ENCODE measurements at places on chromosomes 1 and 21. TPM values are rescaled to one million over a fixed set of nuclear protein-coding genes. Genes with fewer than 3 reads are reported as not detected.

The RGS4 gene
- 8.9 TPM for total RNA-seq

The GREM2 gene
- total RNA-seq: 9.9 TPM

The OR1C1 gene
- not detected for total RNA-seq

The AGMAT gene
- total RNA-seq: 0.14 TPM

The RGS8 gene
- total RNA-seq: not detected

DNA sequence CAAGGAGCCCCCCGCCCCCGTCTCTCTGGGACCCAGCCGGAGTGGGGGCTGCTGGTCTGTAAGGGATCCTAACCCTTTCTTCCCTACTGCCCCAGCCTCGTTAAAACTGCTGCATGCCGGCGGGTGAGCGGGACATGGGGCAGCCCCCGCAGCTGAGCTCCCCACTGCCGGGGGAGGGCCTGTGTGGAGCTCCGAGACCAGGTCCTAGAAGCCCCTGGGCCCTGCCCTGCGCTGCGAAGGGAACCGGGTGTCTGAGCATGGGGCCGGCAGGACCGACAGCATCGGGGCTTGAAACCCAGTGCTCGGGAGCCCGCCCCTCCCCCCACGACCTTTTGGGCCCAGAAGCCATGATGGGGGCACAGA lies 9.2 kb upstream of the COL6A1 start:
- peaks cover 64% of the 10 kb centered on the region for H3K4me1 ChIP-seq
- DNase-seq: peak; percentile 83
- no peaks in the 10 kb centered on the region for H3K27me3 ChIP-seq
- peak overlapping the region; percentile 98 for H3K27ac ChIP-seq
- no peaks in the 10 kb centered on the region for H3K36me3 ChIP-seq

GRCh38 chr21:45160198-45160597 lies 85.8 kb downstream of the ADARB1 start:
- no peak for DNase-seq
- H3K27me3 ChIP-seq: no peaks in the 10 kb centered on the region
- no peak overlapping the region for H3K27ac ChIP-seq
- peaks cover 34% of the 10 kb centered on the region for H3K4me1 ChIP-seq

The DHX9 gene
- 68.4 TPM for total RNA-seq

The C1QTNF12 gene
- not detected for total RNA-seq

The RNU1-3 gene
- under 0.01 TPM for total RNA-seq

- no peaks in the 10 kb centered on the region for H3K27me3 ChIP-seq
- no peak overlapping the region for H3K4me3 ChIP-seq
- no peaks in the 10 kb centered on the region for H3K36me3 ChIP-seq
- H3K27ac ChIP-seq: peak overlapping the region; percentile 86
These were observed 16.6 kb downstream of the BCAR3 start for GRCh38 chr1:93665015-93665414.

DNA sequence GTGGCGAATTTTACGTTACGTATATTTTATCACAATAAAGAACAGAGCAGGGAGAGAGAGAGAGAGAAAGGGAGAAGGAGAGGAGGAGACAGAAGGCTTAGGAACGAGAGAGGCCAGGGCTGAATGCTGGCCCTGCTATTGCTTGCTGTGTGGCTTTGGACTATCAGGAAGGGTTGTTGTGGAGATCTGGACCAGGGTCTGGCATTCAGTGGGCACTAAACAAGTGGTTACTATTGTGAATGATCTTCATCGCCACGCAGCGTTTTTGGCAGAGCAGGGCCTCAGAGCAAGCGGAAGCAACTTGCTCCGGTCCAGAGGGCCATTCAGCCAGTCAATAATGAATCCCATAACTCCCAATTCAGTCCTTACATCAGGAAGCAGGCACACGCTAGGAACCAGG lies 26.4 kb downstream of the PIK3C2B start:
- no peak for DNase-seq
- H3K4me3 ChIP-seq: no peak overlapping the region
- H3K27ac ChIP-seq: peak overlapping the region; percentile 22

DNA sequence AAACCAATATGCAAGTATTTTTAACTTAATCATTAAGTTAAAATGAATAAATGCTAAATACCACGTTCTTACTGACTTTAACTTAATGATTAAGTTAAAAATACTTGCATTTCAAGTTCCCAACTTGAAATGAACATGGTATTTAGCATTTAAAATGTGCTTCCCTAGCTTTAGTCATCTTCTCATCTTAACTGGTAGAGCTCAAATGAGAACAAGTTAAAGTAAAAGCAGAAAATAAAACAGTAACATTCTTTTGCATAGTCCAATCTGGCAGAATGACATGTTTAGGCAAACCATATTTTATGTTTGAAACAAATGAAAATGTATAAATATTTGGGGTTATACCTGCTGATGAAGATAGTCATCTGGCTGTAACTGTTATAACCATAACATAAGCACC lies 186.0 kb downstream of the APP start:
- peaks cover 6% of the 10 kb centered on the region for H3K4me1 ChIP-seq
- H3K36me3 ChIP-seq: no peaks in the 10 kb centered on the region
- DNase-seq: no peak
- no peaks in the 10 kb centered on the region for H3K27me3 ChIP-seq
- no peak overlapping the region for H3K4me3 ChIP-seq

DNA sequence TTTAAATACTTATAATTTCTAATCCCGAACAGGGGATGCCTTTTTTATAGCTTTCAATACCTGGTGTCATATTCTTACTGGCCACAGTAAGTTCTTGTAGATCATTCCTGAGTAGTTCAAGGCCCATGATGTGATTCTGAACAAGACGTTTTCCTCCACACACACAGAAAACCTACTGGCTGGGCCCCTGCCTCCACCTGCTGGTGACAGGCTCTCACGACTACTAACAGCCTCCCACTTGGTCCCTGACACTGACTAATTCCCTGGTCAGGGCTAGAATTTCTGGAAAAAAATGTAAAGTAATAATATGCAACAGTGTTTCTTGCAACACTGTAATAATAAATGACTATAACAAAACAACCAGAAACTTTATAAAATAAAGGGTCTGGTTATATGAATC lies 50.4 kb upstream of the RIPK4 start:
- no peaks in the 10 kb centered on the region for H3K27me3 ChIP-seq
- H3K36me3 ChIP-seq: peaks cover 13% of the 10 kb centered on the region
- H3K4me1 ChIP-seq: peaks cover 7% of the 10 kb centered on the region
- H3K27ac ChIP-seq: no peak overlapping the region
- H3K4me3 ChIP-seq: no peak overlapping the region

DNA sequence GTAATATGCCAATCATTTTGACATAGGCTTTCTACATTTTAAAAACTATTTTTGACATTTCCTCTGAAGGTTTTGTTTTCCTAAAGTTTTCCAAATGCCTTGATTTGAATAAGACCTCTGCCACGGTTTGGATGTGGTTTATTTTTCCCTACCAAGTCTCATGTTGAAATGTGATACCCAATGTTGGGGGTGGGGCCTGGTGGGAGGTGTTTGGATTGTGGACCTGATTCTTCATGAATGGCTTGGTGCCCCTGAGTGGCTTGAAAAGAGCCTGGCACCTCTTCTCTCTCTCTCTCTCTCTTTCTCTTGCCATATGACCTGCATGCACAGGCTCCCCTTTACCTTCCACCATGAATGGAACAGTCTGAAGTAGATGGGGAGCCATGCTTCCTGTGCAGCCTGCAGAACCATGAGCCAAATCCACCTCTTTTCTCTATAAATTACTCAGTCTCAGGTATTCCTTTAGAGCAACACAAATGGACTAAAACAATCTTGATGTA lies 14.8 kb downstream of the MMEL1 start:
- no peak for DNase-seq
- no peaks in the 10 kb centered on the region for H3K27me3 ChIP-seq
- H3K4me1 ChIP-seq: no peaks in the 10 kb centered on the region
- H3K4me3 ChIP-seq: no peak overlapping the region

GRCh38 chr1:211281320-211282022 lies 22.3 kb downstream of the RCOR3 start:
- H3K36me3 ChIP-seq: peaks cover 22% of the 10 kb centered on the region
- H3K4me3 ChIP-seq: no peak overlapping the region
- no peaks in the 10 kb centered on the region for H3K4me1 ChIP-seq
- no peaks in the 10 kb centered on the region for H3K27me3 ChIP-seq
- DNase-seq: no peak

The KCNE2 gene
- 0.99 TPM for total RNA-seq

- DNase-seq: no peak
- no peaks in the 10 kb centered on the region for H3K4me1 ChIP-seq
- H3K4me3 ChIP-seq: no peak overlapping the region
- no peak overlapping the region for H3K27ac ChIP-seq
- H3K27me3 ChIP-seq: no peaks in the 10 kb centered on the region
These were observed 247.4 kb downstream of the CRB1 start for GRCh38 chr1:197515421-197515820.

The FAM72A gene
- 0.71 TPM for total RNA-seq

The TNFRSF25 gene
- total RNA-seq: 4.1 TPM

The CACNA1S gene
- not detected for total RNA-seq

- H3K4me3 ChIP-seq: no peak overlapping the region
- H3K4me1 ChIP-seq: no peaks in the 10 kb centered on the region
- DNase-seq: no peak
- no peaks in the 10 kb centered on the region for H3K27me3 ChIP-seq
- peak overlapping the region; percentile 84 for H3K27ac ChIP-seq
These were observed 145.4 kb downstream of the SLC45A1 start for GRCh38 chr1:8463144-8463927.

The CSF1 gene
- total RNA-seq: 54.0 TPM

GRCh38 chr1:39266269-39266668 lies 61.8 kb downstream of the MACF1 start:
- peaks cover 72% of the 10 kb centered on the region for H3K4me1 ChIP-seq
- no peaks in the 10 kb centered on the region for H3K36me3 ChIP-seq
- no peak overlapping the region for H3K4me3 ChIP-seq

DNA sequence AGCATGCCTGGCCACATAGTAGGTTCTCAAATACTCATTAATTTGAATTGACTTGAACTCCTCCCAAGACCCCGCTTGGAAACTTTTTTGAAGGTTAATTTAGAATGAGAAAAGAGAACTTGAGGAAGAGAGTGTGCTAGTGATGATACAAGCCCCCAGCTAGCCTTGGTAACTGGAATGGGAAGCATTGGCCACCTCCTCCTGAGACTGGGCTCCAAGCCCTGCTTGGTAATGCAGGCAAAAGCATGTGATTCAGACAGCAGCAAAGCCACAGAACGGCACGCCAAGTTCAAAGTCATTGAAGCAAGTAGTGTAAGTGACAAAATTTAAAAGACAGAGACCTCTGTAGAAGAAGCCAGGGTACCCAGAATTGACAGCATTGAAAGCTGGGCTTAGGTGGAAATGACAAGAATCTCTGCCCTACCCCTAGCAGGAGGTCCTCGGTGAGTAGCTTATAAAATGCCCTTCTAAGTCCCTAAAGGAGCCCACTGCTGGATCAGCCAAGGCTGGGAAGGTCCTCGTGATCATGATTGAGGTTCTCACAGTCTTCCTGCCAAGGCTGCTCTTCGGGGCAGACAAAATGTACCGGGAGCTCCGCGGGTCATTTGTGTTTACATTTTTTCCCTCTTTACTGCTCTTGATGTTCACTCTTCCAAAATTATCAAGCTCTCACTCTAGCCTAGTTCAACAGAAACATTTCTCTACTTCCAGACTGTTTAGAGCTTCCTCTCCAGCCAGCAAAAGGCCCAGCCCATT lies 99.4 kb downstream of the TSEN15 start:
- H3K4me1 ChIP-seq: peaks cover 12% of the 10 kb centered on the region
- H3K27ac ChIP-seq: no peak overlapping the region
- no peak overlapping the region for H3K4me3 ChIP-seq
- DNase-seq: no peak
- no peaks in the 10 kb centered on the region for H3K27me3 ChIP-seq

DNA sequence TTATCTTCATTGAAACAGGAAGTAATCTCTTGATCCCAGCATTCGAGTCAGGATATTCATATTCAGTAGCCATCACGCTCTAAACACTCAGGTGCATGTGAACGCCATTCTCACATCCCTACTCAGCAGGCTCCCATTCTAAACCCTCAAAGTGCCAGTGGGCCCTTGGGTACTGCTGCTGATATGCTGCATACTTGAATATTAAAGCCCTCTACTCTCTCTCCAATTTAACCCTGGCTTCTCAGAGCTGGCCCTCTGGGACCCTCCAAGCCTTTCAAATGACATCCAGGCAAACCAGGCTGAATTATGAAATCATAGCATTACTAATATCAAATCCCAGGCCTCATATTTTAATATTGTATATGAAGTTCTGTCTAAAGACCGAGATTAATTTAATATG lies 468.2 kb downstream of the NUF2 start:
- no peak overlapping the region for H3K27ac ChIP-seq
- H3K36me3 ChIP-seq: no peaks in the 10 kb centered on the region
- no peaks in the 10 kb centered on the region for H3K4me1 ChIP-seq
- no peaks in the 10 kb centered on the region for H3K27me3 ChIP-seq

The ARF1 gene
- total RNA-seq: 229 TPM

The AGT gene
- total RNA-seq: 9.2 TPM

DNA sequence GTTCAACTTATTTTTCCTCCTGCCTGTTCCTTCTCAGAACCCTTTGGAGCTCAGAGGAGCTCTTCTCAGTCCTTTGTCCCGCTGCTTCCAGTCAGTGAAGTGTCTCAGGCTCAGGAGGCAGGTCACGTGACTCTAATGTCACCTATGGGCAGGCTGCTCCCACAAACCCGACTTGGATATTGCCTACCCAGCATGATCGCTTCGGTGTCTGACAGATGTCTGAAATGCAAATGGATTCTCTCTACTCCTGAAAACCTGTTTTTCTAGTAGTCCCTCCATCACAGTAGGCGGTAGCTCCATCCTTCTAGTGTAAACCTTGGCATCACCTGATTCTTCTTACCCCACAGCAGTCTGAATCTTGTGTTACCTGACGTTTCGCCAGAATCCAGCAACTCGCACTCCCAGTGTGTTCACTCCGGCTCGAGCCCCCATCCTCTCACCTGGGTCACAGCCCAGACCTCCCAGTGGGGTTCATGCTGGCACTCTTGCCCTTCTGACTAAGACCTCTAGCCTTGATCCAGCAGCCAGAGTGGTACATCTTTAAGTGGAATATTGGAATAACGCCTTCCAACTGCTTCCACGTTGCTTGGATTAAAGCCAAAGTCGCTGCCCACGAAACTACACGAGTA lies 5.4 kb downstream of the PADI6 start:
- H3K36me3 ChIP-seq: no peaks in the 10 kb centered on the region
- DNase-seq: no peak
- no peaks in the 10 kb centered on the region for H3K4me1 ChIP-seq
- no peaks in the 10 kb centered on the region for H3K27me3 ChIP-seq
- no peak overlapping the region for H3K27ac ChIP-seq
- no peak overlapping the region for H3K4me3 ChIP-seq

DNA sequence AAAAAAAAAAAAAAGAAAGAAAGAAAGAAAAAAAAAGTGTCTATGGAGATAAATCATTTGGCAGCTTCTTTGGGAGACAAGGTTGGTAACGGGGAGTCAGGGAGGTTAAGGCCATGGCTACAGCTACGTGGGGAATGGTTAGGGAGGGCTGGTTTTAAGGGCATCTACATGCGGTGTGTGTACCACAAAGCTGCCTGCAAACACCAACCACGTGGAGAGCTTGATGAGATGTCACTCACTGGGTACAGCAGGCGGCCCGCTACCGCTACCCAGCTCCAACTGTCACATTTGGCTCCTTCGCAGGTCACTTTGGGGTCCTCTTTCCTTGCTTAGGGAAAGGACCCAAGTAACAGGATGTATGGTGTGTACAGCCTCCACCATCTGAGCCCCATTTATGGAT lies 4.2 kb downstream of the NPPB start:
- H3K4me1 ChIP-seq: peaks cover 5% of the 10 kb centered on the region
- H3K36me3 ChIP-seq: no peaks in the 10 kb centered on the region
- H3K4me3 ChIP-seq: no peak overlapping the region
- DNase-seq: no peak
- H3K27me3 ChIP-seq: peaks cover 21% of the 10 kb centered on the region

GRCh38 chr1:220189750-220190347 lies 82.4 kb downstream of the RAB3GAP2 start:
- H3K4me1 ChIP-seq: no peaks in the 10 kb centered on the region
- no peak overlapping the region for H3K27ac ChIP-seq
- no peak overlapping the region for H3K4me3 ChIP-seq

Data from sigmoid colon (tissue), 7 donors.